CD14-positive monocyte (primary cell): ENCODE measurements at places on chromosomes 16 and 17. TPM values are rescaled to one million over a fixed set of nuclear protein-coding genes. Genes with fewer than 3 reads are reported as not detected.

The KCNH6 gene
- not detected in 2 replicates for polyA plus RNA-seq

The EVI2B gene
- 267 TPM for polyA plus RNA-seq

The CASKIN2 gene
- polyA plus RNA-seq, result 0.22 and 0.33 TPM in 2 replicates

The TMEM114 gene
- polyA plus RNA-seq, result not detected

The ABI3 gene
- 43.2 TPM for polyA plus RNA-seq

The CDH8 gene
- polyA plus RNA-seq, result not detected

- no peak for DNase-seq
Observed at GRCh38 chr16:75312875-75313274, 61.5 kb upstream of the BCAR1 start.

DNA sequence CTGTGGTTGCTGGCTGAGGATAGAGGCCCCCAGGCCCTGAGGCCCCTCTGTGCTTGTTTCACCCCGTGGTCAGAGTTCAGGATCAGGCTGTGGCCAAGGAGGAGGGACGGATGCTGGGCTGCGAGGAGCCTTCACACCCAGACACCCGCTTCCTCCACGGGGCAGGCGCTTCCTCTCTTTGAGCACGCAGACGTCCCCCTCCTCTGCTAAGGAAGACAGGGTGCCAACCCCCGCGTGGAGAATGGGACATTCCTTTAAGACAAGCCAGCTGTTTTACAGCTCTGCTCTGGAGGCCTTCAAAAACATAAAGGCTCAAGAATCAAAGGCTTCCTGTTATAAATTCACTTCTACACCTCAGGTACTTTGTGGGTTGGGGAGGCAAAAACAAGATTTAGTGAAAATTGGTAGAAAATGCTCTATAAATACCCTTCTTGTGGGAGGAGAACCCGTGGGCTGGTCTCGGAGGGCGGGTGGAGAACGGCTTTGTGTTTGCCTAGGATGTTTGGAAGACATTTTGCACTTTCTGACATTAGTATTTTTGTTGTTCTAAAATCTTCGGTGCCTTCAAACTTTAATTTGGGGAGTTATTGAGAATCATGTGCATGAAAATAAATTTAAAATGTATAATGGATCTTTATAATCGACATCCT is 60.8 kb upstream of the FOXF1 start:
- DNase-seq, result no peak

GRCh38 chr17:32120141-32120540 is 22.2 kb upstream of the RHOT1 start:
- no peak for DNase-seq

DNA sequence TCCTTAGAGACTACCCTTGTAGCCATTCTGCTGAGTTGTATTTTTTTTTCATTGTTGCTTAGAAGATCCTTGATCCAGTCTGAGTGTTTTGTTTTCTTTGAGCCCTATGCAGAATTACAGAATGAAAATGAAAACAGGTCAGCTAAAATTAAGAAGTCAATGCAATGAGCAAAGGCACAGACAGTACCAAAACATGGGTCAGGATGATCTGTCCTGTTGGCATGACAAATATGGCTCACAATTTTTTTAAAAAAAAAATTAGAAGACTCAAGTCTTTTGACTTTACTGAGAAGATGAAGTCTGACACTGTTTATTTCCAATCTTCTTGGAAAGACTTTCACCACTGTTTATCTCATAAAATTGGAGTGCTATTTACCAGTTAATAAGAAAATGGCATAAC is 32.4 kb downstream of the KCNJ16 start:
- DNase-seq, result no peak

- DNase-seq, result no peak
Observed at GRCh38 chr17:32281011-32281451, 15.4 kb downstream of the RHBDL3 start.

GRCh38 chr16:11602321-11602720 is 15.6 kb upstream of the LITAF start:
- DNase-seq, result no peak

DNA sequence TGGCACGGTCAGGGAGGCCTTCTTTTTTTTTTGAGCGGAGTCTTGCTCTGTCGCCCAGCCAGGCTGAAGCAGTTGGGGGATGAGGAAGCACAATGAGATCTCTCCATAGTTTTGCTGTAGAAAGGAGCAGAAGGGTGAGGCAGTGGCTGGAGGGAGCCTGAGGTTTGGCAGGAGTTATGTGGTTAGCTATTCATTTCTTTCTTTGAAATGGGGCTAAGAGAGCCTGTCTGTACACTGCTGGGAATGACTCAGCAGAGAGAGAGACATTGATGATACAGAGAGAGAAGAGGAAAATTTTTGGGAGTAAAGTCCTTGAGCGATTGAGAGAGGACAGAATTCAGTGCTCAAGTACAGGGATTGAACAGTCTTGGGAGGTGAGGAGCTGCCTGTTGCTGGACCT is 22.1 kb downstream of the NOS2 start:
- no peak for DNase-seq
